T-cell (primary cell): ENCODE measurements at places on chromosomes 7 and 10.

GRCh38 chr7:155380221-155380861 lies 77.6 kb upstream of the EN2 start:
- peak; percentile 52 for DNase-seq

DNA sequence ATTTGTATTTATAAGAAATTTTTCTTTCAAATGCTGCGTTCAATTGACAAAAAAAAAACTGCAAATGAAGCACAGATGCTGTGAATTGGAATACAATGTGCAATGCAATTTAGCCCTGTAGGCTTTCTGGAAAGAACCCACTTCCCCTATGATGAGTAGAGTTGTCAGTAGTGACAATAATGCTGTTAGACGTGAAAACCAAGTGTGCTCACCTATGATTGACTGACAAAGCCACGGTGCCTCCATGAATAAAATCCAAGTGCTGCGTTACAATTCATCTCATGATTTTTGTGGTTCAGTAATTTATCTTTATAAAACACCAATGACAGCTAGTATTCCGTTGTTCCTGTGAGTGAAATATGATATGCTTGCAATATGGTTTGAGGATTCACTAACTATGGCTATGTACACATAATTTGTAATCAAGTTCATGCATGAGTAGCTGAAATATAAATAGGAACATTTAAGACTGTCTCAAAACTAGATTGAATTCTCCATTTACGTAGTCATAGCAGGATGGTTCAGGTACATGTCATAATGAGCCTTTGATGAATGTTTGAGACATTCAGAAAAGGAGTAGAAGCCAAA lies 1160.3 kb downstream of the CNTNAP2 start:
- no peak for DNase-seq

DNA sequence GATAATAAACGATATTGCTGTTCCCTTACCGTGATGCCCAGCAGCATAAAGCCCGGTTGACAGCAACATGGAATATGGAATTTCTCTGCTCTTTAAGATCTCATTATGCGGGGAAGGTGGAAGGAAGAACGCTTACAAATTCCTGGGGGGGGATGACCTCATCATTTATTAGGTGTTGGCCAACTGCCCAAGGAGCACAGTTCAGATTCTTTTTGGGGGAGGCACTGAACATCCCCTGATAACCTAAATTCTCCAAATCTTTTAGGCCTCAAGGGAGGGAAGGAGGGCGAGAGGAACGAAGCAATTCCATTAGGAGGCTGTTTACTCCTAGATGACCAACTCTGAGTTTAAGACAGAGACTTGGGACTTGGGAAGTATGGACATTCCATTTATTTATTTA lies 5.2 kb upstream of the COL26A1 start:
- DNase-seq = no peak

GRCh38 chr10:23439961-23440889 lies 1.4 kb downstream of the OTUD1 start:
- no peak for DNase-seq

DNA sequence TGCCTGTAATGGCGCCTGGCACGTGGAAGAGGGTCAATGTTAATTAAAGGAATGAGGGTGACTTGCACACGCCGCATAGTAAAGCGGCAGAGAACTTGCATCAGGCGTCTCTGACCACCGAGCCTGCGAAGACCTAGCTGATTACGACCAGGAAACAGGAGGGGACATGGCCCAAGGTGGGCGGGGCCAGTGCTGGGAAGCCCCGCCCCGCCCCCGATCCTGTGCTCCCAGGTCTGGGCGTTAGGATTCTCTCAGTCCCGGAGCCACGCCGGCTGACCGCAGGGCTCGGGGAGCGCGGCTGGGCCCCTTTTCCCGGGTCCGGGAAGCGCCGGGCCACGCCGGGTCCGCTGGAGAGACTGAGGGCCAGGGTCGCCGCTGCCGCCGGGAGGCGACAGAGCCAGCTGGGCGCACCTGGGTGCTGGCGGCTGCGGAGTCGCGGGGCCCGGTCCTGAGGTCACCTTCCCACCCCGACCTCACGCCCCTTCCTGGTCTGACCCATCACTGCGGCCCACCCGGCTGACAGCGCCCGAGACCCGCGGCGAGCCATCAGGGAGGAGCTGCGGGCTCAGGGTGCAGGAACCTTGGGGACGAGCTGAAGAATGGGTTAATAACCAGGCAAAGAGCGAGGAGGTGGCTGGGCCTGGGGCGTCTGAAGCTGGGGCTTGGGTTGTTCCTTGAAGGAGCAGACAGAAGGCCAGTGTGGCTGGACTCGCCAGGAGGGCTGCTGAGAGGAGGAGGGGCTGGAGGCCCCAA lies 23.0 kb upstream of the GRID1 start:
- no peak for DNase-seq

DNA sequence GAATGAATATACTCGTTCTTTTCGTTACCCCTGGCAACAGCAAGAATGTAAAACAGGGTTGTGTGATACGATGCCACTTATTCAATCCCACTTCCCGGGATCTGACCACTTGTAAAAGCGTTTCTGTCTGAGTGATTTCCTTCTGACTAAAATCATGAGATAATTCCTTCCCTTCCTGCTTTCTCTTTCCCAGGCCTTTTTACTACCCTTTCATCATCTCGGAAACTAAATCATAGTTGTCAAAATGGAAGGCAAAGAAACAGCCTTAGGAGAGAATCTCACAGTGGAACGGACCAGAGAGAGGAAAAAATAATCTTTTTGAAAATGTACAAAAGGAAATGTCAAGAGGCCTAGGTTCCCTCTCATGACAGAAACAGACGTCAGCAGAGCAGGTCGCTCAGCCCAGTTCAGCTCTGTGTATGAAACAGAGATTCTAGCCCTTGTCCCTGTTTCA lies 29.8 kb downstream of the DIP2C start:
- DNase-seq = no peak
